ENCODE measurements at places on chromosomes 3 and 15.

GRCh38 chr3:99578339-99578970 lies 59.9 kb upstream of the COL8A1 start:
- DNase-seq: no peak

GRCh38 chr3:72990701-72991395 lies 5.8 kb upstream of the PPP4R2 start:
- DNase-seq: no peak

DNA sequence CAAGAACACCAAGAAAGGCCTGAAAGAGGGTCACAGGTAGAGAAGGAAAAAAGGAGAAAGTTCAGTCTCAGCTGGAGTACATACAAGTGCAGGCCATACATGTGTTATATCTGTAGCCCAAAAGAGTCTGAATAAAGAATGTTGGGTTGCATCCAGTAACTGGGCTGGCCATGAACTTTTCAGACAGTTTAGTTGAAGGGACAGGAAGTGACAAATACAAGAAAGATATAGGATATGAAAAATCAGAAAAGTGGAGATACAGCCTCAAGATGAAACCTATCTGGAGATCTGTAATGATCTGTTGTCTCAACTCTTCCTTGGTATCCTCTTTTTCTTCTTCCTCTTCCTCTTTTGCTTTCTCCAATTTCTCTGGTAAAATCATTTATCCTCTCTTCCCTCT lies 671.7 kb downstream of the MECOM start:
- no peak for DNase-seq

GRCh38 chr3:52531860-52532516 lies 1.7 kb downstream of the NT5DC2 start:
- no peak for DNase-seq

- no peak for DNase-seq
Measured at GRCh38 chr15:42085721-42086120, 8.6 kb downstream of the PLA2G4D start.

GRCh38 chr15:67999320-68000100 lies 54.6 kb upstream of the PIAS1 start:
- DNase-seq: no peak

DNA sequence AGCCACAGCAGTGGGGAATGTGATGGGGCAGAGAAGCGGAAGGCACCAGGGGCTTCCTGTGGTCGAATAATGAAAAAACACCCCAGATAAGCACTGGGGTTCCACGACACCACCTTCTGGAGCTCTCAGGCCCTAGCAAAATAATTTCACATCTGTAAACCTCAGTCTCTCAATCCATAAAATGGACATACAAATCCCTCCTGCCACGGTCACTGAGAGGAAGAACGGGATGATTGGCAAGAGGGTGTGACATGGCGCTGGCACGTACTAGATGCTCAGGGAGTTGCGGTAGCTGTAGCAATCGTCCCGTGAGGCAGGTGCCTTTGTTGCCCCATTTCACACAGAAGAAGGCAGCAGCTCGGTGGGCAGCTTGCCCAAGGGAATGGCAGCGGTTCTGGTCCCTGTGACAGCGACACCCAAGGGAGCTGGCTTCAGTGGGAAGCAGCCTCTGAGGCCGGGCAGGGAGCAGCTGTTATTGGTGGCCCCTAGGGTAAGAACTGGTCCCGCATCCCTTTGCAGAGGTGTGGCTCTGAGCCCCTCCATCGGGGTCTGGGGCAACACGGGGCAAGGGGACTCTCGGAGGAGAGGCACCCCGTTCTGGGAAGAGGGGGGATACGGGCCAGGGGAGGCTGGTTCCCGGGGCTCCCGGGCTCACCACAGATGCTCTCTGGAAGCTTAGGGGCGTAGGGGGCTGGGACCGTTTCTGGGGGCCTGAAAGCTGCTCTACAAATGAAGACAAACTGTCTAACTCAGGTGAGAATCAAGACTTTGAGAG lies 114.0 kb upstream of the ALDH1A3 start:
- DNase-seq: no peak

DNA sequence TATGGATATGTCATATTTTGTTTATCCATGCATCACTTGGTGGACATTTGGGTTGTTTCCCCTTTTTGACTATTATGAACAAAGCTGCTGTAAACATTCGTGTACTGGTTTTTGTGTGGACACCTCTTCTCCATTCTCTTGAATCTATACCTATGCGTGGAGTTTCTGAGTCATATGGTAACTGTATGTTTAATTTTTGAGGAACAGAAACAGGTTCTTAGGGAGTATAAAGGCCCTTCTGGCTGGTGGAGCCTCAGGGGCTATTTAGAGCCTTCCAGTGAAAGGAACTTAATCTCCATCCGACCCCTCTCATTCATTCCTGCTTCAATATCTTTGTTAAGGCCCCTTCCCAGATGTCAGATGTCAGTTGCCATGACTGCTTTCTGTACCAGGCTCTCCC lies 14.1 kb upstream of the CTXND1 start:
- no peak for DNase-seq

DNA sequence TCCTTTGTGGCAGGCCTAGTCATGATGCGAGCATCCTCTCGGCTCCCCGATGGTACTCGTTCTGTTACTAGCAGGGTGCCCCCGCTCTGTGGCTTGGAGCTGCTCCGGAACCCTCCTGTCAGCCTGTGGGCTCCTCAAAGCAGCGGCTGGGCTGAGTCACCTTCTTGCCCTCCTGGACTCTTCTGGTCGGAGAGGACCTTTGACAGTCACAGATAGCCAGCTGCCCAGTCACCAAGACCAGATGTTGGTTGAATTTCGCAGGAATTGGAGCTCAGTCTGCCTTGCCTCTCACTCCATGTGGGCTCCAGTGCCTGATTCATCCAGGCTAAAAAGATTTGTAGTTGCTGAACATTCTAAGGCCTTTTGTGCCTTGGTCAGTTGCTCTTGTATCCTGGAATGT lies 94.5 kb downstream of the CHCHD6 start:
- no peak for DNase-seq

DNA sequence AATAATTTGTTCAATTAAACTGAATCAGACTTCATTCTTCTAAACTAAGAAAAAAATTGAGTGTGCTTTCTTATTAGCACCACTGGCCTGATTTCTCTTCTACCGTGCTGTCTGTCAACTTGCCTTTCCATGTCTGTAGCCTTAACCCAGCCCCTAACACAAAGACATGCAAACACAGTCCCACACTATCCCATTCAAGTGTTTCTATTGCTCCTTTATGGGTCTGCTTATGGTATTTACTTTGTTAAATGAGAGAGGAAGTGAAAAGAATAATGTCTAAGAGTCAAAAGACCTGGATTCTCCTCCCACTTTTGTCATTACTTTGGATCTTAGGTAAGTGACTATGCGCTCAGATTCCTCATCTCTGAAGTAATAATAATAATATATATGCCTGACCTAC lies 55.3 kb downstream of the GTF2E1 start:
- no peak for DNase-seq

GRCh38 chr3:8529181-8529637 lies 27.6 kb downstream of the LMCD1 start:
- no peak for DNase-seq

- no peak for DNase-seq
Measured at GRCh38 chr3:32198714-32199113, 39.8 kb upstream of the CMTM8 start.

- no peak for DNase-seq
Measured at GRCh38 chr3:193869221-193870201, 266.4 kb upstream of the HES1 start.

GRCh38 chr15:96720656-96721055 lies 390.2 kb downstream of the NR2F2 start:
- DNase-seq: no peak

DNA sequence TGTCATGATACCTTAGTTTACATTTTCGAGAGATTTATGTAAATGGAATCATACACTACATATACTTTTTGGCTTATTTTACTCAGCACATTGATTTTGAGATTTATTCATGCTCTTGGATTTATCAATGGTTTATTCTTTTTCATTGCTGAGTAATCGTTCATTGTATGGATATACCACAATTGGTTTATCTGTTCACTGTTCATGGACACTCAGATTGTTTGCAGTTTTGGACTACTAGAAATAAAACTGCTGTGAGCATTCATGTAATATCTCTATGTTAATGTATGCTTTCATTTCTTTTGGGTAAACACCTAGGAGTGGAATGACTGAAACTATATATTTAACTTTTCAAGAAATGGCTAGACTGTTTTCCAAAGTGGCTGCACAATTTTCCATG lies 550.9 kb upstream of the ADAMTS9 start:
- no peak for DNase-seq

DNA sequence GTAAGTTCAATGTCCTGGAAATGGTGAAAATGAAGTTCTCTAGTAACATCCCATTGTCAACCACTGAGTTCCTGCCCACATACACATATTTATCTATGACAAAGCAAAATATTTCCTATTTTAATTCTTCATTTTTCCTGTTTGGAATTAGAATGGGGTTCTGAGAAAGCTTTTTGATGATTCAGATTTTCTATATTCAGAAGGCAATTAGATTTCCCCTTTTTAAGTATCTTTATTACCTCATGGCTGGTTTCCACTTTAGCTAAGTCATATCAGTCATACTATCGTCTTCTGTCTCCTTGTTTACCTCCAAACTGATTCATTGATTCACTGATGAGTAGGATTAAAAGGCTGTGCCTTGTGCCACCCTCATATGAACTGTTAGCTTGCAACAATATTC lies 17.9 kb downstream of the ETFA start:
- DNase-seq: no peak

DNA sequence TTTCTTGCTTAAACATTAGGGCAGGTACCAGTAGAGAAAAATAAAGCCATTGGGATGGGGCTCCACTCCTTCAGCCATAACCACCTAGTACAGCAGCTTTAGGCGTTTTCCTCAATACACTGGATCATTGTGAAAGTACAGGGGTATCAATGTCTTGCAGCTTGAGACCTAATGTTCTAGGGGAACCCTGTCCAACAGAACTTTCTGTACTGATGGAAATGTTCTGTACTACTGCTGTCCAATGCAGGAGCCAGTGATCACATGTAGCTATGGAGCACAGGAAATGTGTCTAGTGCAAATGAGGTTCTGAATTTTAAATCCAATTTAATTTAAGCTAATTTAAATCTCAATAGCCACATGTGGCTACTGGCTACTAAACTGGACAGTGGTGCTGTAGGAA lies 93.9 kb downstream of the NEDD4 start:
- DNase-seq: no peak
